Epithelial cell of alveolus of lung (primary cell): ENCODE measurements at places on chromosomes 4 and X. TPM values are rescaled to one million over a fixed set of nuclear protein-coding genes. Genes with fewer than 3 reads are reported as not detected.

FIP1L1 gene
- total RNA-seq = 32.1 and 40.0 TPM in 2 replicates

LIMCH1 gene
- 1.4 and 11.7 TPM in 2 replicates for total RNA-seq

RHOXF2 gene
- not detected in 2 replicates for total RNA-seq

SLC10A3 gene
- 29.9 and 37.5 TPM in 2 replicates for total RNA-seq

RNF128 gene
- 1.6 and 3.7 TPM in 2 replicates for total RNA-seq

DCAF12L1 gene
- total RNA-seq = 0.26 TPM in 1 of 2 replicates, not detected in the other

SLC49A3 gene
- total RNA-seq = 4.6 and 12.5 TPM in 2 replicates

GRK4 gene
- 3.4 and 4.0 TPM in 2 replicates for total RNA-seq

LINC00632 gene
- total RNA-seq = 22.1 and 30.2 TPM in 2 replicates

DGKK gene
- not detected in 2 replicates for total RNA-seq

RBMXL3 gene
- not detected in 2 replicates for total RNA-seq

MAGED4B gene
- 58.6 and 63.1 TPM in 2 replicates for total RNA-seq

RLIM gene
- total RNA-seq = 27.8 and 43.3 TPM in 2 replicates

HAND2 gene
- total RNA-seq = 1.9 and 2.3 TPM in 2 replicates

NXF2 gene
- not detected in 2 replicates for total RNA-seq

HMX1 gene
- not detected in 2 replicates for total RNA-seq

CLNK gene
- total RNA-seq = not detected in 2 replicates

PRSS12 gene
- 8.9 and 28.2 TPM in 2 replicates for total RNA-seq

PAGE4 gene
- total RNA-seq = not detected in 2 replicates

FRMPD4 gene
- 0.48 and 1.0 TPM in 2 replicates for total RNA-seq

GSX2 gene
- total RNA-seq = not detected in 2 replicates

LEF1 gene
- total RNA-seq = 12.9 and 29.2 TPM in 2 replicates

TMEM150C gene
- total RNA-seq = 0.78 and 5.0 TPM in 2 replicates

TLR2 gene
- total RNA-seq = 0.08 and 3.2 TPM in 2 replicates
